ENCODE measurements at places on chromosomes 16 and 17.
A peak's percentile ranks its signal among the peaks of the same experiment; 100 is the strongest.

GRCh38 chr17:34619687-34620217 lies 40.4 kb downstream of the TMEM132E start:
- DNase-seq, result no peak

DNA sequence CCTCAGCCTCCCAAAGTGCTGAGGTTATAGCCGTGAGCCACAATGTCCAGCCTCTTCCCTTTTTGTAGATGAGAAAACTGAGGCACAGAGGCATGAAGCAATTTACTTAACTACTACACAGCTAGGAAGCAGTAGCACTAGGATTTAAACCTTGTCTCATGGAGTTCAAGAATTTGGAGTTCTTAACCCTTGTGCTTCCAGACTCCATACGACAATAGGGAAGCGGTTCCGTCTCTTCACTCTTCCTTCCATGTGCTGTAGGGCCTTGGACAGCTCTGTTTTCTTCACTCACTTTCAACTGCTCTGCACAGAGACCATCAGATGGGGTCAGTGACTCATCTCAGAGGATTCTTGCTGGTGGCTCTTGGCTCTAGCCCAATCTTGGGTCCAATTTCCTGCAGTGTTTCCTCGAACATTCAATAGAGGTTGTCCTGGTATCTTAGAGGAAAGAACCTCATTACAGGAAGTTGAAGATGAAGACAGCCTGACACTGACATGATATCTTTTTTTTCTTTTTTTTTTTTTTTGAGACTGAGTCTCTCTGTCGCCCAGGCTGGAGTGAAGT lies 19.3 kb downstream of the ITGAL start:
- peak; percentile 75 for DNase-seq

- DNase-seq, result no peak
These were observed 97.0 kb downstream of the MRTFB start for GRCh38 chr16:14168146-14168545.

DNA sequence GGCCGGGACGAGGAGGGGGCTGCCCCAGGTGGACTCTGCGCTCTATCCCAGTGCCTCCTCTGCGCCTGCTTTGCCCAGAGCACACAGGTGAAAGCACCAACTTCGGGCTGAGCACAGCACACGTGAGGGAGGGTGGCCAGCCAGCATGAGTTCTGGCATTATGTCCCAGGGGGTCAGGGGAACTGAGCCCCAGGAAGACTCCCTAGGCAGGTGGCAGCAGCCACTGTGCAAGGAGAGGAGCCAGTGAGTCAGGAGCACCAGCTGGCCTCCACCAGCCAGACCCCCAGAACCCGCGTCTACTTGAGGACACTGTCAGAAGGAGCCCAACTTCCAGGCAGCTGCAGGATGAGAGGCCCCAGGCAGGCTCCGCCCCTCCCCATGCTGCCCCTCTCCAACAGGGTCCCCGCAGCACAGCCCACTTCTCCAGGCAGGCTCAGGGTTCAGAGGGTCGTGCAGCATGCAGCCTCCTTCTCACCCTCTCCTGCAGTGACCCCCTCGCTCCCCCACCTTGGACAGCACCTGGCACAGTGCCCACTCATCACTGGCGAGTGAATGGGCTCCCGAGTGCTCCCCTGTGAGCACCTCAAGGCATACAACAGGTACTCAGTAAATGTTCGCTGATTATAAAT lies 44.2 kb upstream of the RASD1 start:
- DNase-seq, result no peak

GRCh38 chr16:28607116-28607623 lies 2.7 kb downstream of the SULT1A1 start:
- no peak for DNase-seq

- no peak for DNase-seq
These were observed 7.1 kb upstream of the PSMD3 start for GRCh38 chr17:39973496-39973895.

- DNase-seq, result no peak
These were observed 246.6 kb upstream of the DYNLRB2 start for GRCh38 chr16:80294172-80294571.

DNA sequence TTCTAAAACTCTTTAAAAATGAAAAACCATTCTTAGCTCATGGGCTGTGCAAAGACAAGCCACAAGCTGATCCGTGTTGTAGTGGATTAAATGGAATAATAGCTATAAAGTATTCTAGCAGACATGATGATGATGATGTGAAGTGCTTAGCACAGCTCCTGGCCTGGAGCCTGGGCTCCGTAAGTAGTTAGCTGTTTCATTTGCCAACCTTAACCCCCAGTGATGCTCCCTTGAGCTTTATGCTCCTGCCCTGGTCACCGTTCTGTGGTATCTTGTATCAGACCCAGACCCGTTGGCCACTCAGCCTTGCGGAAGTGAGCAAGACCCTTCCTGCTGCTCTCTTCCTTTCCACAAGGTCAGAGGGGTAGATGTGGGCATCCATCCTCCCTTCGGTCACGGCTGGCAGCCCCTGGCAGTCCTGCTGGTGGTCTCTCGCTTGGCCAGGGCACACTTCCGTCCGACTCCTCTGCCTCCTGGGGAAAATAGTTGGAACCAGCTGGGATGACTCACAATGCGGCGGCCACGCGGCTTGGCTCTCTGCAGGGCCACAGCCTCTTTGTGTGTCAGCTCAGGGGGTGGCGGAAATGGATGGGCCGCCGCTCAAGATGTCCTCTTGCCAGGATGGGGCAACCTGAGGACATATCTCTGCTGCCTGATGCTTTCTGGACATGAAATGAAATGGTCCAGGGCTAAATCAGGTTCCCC lies 79.1 kb downstream of the GPR139 start:
- no peak for DNase-seq

GRCh38 chr17:83194186-83194561 lies 114.8 kb downstream of the METRNL start:
- no peak for DNase-seq

DNA sequence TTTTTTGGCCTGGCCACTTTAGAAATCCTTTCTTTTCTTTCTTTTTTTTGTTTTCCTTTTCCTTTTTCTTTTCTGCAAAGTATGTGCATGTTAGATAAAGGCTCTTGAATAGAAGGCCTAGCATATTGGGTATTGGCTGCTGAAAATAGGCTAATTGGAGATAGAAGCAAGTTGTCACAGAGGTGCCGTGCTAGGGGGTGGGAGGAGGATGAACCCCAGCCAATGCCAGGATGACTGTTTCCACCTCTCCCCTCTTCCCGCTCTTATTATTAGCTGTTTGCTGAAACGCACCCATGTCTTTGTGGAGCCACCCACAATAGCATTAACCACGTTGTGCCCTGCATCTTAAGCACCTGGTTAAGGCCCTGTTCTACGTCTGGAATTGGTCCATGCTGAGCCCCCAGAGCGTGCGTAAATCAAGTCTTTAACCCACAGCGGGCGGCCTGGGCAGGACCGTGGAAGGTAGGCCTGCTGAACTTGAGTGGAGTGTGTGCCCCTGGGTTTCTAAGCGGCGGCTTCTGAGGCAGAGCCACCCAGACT lies 123.6 kb downstream of the MSI2 start:
- DNase-seq, result no peak

DNA sequence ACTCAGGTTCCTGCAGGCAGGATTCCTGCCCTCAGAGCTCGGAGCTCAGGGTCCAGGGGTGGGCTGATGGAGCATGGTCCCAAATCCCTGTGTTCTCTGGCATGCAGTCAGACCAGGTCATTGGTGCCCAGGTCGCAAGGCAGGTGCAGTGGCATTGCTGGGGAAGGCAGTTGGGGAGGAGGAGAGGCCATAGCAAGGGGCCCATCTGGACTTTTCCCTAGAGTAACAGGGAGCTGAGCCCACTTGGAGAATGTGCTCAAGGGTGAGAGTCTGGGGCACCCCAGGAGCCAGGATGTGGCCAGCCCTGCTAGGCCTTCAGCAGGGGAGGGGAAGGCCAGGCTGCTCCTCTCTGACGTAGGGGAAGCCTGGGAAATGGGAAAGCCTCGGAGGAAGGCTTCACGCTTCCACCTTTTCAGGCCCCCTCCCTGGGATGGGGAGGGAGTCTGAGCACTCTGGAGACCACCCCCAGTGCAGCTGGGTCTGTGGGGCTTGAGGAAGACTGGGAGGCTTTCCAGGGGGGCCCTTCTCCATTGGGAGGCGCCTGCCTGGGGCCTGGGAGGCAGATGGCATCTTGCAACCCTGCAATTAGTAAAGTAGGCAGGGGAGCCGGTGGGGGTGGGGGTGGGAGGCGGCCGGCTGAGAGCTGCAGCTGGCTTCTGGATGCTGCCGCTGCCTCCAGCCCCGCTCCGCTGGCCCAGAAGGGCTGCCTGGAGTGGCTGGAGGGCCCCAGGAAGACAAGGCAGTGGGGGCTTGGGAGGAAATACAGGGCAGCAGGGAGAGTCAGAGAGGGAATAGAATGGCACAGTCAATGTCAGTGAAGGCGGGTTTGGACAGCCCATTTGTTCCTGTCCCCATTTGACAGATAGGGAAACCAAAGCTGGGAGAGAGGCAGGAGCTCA lies 21.1 kb upstream of the DOK4 start:
- no peak for DNase-seq

DNA sequence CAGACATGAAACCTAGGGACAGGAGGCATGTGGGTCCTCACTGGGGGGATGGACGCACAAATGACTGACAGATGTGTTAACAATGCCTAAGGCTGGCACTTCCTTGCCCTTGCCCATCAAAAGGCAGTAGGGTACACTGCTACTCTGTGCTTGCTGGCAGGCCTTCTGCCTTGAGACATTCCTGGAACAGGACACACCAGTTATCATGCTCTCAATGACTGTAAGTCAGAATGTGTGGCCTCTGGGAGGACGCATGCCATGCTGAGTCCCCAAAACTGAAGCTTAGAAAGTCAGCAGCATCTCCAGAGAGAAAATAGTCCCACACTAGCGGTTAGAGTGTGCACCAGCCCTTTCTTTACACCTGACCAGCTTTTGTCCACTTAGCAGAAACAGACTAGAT lies 16.1 kb upstream of the SREBF1 start:
- DNase-seq, result no peak

- DNase-seq, result peak; percentile 79
These were observed 13.2 kb downstream of the NGFR start for GRCh38 chr17:49508061-49508865.

DNA sequence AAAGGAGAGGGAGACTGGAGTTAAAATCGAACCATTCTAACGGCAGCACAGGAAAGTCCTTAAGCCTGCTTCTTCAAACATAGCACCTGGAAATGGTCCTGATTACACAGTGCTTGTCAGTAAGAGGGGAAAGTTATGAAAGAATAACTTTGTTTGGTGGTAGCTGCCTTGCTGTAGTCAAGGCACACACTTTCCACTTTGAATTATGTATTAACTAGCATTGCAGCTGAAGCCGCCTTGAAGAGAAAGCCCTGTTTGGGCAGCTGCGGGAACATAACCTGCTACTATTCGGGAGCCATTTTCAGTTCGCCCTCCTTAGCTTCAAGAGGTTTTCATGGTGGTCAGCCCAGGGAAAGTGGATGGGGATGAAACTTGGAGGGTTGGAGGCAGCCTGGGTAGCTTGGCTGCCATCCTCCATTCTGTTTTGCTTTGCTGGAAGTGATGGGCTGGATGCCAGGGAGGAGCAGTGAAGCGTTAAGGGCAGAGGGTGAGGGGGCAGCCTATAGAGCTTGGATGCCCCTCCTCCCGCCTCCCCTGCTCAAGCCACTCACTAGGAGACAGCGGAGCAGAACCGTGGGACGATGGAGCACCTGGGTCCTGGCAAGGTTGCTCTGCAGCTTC lies 5.3 kb upstream of the HAS3 start:
- DNase-seq, result no peak

GRCh38 chr17:71446645-71447437 lies 674.0 kb upstream of the SOX9 start:
- DNase-seq, result no peak

- DNase-seq, result no peak
These were observed 176.3 kb downstream of the HS3ST3A1 start for GRCh38 chr17:13425390-13425789.

DNA sequence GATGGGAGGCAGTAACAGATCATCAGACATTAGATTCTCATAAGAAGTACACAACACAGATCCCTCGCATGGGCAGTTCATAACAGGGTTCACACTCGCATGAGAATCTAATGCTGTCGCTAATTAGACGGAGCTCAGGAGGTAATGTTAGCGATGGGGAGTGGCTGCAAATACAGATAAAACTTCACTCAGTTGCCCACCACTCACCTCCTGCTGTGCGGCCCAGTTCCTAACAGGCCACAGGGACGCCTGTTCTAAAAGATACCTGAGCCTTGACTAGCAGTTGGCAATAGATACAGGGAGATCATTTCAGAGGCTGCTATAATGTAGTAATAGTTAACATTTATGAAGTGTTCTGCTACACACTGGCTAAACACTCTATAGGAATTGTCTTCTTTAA lies 4.9 kb downstream of the PTRH2 start:
- DNase-seq, result no peak

DNA sequence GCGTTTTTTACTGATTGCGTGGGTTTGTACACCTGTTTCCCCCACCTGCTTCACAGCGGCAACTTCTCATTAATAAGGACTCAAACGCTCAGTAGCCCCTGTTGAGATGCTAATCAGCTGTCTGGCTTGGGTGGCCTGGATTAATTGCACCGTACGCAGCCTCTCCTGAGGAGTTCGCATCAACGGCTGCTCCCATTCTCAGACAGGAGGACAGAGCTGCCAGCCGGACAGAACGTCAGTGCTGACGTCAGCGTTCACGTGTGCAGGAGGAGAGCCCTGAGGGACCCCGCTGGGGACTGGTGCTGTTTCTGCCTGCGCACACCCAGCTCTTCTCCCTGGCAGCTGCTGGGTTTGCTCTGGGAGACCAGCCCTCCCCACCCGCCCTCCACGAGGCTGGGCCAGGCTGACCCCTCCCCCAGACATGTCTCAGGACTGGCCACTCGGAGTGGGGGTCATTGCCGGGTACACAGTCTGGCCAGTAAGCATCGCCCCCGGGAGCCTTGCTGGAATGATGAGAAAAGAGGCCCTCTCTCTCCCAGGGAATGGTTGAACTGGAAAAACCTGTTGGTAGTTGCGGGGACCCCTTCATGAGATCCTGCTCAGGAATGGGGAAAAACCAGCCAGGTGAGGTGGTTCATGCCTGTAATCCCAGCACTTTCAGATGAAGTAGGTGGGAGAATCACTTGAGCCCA lies 5.7 kb upstream of the BANP start:
- no peak for DNase-seq

GRCh38 chr17:63124536-63124935 lies 158.5 kb downstream of the TANC2 start:
- no peak for DNase-seq

DNA sequence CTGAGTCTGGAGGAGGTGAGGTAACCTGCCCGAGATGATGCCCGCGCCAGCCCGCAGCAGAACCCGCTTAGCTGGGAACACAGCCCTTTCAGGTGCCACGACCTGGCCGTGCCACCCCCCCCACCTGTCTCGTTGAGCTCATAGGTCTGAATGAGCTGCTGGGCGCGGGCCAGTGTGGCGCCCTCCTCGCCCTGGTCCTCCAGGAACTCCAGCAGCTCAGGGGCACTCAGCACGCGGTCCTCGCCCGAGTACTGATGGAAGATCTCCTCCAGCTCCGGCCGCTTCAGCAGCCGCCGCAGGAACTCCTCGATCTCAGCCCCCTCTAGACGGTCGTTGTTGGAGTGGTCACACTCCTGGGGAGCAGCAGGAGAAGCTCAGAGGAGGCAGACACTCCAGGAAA lies 13.6 kb downstream of the PLCD3 start:
- DNase-seq, result no peak

Data from H54 (cell line).